Esophagus mucosa (tissue), 1 donor: ENCODE measurements at places on chromosomes 6 and 20. TPM values are rescaled to one million over a fixed set of nuclear protein-coding genes. Genes with fewer than 3 reads are reported as not detected.

GRIK2 gene
- 0.44 TPM for total RNA-seq

PPIL6 gene
- 0.84 TPM for total RNA-seq

HLA-DOA gene
- 1.4 TPM for total RNA-seq

B3GAT2 gene
- not detected for total RNA-seq

ATP6V1G2 gene
- total RNA-seq: not detected

GCNT2 gene
- 8.1 TPM for total RNA-seq

KIF25 gene
- total RNA-seq: not detected
